ENCODE measurements at places on chromosomes 13 and 19.

- peak; percentile 17 for DNase-seq
These were observed 69.8 kb downstream of the LRCH1 start for GRCh38 chr13:46622630-46623256.

DNA sequence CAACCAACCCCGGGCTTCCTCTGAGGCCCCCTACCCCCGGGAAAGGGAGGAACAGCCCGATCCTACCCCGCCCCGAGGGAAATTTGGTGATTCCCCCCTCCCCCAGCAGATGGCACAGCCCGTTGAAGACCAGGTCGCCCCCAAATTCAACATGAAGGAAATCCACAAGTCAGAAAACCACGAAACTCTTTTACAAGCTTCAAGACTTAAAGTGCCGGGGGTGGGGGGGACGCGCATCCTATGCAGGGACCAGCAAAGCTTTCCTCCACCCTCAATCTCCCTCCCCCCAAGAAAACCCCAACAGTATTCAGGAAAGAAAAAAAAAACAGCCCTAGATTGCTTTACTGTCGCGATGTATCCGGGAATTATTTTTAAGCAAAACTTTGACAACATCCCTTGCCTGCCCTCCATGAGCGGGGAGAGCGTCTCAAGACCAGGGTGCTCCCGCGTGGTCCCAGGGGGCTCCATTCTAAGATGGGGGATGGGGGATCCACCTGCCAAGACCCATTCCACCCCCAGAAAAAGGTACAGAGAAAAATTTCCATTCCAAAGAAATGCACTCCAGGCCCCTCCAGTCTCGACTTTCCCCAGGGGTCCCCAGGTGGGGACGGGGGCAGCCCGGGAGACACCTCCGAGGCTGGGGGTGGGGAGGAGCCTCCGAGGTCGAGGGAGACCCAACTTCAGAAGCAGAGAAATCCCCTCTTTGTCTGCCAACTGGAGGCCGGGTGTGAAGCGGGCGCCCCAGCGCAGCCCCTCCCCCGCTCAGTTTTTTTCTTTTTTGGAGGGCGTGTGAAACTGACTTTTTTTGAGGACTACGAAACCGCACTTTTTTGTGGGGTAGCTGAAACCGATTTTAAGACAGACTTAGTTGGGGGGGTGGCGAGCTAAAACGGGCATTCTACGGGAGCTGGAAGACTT is 1.5 kb downstream of the TCF3 start:
- DNase-seq = no peak

DNA sequence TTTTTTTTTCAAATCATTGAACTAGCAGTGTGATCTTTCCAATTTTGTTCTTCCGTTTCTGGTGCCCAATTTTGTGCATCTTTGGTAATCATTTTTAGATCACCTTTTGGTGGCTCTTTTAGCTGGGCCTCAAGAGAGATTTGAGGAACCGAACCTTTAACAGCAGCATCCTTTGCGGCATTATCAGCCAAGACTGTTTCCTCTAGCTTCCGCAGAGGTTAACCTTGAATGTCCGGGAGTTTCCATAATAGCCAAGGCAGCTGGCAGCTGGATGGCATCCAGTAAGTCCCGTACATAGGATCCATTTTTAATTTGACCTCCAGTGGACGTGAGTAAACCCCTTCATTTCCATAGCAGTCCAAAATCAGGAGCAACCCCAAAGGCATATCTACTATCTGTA is 9.6 kb downstream of the IRGC start:
- DNase-seq = no peak

GRCh38 chr13:106561551-106562170 is 6.3 kb downstream of the ARGLU1 start:
- DNase-seq = no peak

DNA sequence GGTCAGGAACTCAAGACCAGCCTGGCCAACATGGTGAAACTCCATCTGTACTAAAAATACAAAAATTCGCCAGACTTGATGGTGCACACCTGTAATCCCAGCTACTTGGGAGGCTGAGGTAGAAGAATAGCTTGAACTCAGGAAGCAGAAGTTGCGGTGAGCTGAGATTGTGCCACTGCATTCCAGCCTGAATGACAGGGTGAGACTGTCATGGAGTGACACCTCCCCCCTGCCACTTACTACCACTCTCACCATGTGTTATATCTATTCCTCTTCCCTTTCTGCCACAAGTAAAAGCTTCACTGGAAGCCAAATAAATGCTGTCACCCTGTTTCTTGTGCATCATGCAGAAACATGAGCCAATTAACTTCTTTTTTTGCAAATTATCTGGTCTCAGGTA is 10.6 kb upstream of the CEACAM4 start:
- DNase-seq = no peak

DNA sequence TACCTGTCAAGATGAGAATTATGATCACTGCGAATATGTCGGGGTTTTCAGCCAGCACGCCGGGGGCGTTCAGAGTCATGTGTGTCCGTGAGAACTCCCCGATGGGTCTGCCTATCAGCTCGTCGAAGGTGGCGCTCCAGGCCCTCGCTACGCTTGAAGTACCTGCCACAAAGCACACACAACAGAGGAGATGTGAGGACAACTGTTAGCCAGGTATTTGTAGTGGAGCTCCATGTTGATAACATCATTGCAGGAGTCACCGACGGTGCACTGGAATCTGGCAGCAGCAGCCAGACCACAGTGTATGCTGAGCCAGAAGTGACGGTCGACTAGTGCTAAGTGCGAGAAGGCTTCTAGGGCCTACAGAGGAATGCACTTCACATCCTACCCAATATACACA is 62.7 kb downstream of the SLC7A1 start:
- no peak for DNase-seq

DNA sequence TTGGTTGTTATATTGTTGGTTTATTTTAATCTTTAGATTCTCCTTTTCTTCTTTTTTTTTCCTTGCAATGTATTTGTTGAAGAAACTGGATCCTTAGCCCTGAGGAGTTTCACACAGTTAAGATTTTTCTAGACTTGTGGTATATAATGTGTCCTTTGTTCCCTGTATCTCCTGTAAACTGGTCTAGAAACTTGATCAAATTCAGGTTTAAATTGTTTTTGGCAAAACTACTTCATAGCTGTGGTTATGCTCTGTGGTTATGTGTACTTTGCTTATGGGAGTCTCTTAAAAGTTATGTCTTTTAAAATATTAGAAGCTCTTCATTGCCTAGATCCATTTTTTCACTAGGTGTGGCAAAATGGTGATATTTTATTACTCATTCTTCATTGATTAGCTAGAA is 3.7 kb upstream of the MTRF1 start:
- DNase-seq = no peak
